ENCODE measurements at places on chromosomes 2 and 18.

DNA sequence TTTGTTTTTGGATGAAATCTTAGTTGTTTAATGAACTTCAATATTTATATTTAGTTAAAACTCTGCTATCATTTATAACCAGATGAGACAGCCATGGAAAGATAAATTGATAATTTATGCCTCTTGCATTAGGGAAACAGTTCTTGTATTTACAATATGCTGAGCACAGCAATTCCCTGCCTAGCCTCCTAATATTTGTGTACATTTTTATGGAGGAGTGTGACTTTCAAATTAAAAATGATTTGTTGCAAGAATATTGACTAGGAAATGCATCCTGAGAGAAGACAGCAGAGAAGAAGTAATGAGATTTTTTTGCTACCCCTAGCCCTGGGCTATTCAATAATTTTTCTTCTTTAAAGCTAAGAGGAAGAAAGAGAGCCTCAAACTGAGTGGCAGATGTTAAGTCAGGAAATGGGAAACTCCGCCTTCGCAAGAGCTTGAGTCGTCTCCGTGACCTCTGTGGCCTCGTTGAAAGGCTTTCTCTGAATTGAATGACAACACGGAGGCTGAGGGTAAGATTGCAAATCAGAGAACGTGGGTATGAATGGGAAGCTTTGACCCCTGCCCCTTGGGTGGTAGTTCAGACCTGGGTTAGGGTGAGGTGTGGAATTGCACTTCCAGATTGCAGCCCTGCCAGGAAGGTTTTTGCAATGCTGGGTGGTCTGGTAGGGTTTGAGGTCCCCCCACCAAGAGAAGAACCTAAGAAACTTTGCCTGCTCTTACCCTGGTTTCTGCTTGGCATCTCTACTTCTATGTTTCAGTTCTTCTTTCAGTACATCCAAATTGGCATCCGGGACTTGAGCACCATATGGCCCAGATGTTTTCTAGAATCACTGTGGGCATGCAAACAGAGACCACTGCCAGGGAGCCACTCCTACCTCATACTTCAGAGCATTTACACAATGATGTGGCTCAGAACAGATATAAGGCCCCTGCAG, 210.3 kb upstream of the RBMS1 start:
- no peak for DNase-seq

DNA sequence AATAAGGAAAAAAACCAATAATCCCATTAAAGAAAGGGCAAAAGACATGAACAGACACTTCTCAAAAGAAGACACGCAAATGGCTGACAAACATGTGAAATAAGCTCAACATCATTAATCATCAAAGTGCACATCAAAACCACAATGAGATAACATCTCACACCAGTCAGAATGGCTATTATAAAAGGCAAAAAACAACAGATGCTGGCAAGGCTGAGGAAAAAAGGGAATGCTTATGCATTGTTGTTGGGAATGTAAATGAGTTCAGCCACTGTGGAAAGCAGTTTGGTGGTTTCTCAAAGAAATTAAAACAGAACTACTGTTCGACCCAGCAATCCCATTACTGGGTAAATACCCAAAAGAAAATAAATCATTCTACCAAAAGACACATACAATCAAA, 285.6 kb downstream of the NR4A2 start:
- no peak for DNase-seq

DNA sequence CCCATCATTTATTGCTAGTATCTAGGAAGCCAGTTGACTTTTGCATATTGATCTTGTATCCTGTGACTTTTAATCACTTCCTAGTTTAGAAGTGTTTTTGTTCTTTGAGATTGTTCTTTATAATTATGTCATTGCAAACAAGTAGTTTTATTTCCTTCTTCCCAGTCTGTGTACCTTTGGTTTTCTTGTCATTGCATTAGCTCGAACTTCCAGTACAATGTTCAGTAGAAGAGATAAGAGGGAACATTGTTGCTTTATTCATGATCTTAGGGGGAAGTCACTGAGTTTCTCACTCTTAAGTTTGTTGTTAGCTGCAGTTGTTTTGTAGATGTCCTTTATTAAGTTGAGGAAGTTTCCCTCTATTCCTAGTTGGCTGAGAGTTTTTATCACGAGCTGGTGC, 61.0 kb downstream of the TRAPPC12 start:
- no peak for DNase-seq

GRCh38 chr18:64474773-64475172, 325.9 kb upstream of the LINC00305 start:
- DNase-seq: no peak

GRCh38 chr2:207674266-207674774, 37.1 kb upstream of the CCNYL1 start:
- no peak for DNase-seq

DNA sequence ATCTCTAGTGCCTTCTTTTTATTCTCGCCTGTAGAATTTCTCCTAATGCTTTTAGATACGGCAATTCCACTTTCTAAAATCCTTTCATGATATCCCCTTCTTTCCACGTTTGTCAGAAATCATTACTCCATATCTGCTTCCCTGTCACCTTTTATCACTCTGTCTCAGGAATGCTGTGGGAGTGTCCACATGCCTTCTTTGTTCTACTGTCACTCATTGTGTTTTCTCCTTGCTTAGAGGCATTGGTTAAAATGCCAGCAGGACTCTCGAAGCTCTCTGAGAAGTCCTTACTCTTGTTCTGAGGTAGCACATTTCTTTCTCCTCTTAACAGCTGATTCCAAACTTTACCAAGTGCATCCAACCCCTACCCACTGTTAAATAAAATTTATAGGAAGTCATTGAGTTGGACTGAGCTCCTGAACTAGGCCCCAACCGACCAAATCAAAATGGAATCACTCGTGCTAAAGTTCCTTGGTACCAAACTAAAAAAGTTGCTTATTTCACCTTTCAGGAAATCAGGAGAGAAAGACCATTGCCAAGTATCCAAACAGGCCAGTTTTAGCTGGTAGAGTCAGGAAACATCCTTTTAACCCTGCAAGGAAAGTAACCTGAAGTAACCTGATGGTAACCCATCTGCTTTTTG, 10.6 kb upstream of the GALNT5 start:
- no peak for DNase-seq

DNA sequence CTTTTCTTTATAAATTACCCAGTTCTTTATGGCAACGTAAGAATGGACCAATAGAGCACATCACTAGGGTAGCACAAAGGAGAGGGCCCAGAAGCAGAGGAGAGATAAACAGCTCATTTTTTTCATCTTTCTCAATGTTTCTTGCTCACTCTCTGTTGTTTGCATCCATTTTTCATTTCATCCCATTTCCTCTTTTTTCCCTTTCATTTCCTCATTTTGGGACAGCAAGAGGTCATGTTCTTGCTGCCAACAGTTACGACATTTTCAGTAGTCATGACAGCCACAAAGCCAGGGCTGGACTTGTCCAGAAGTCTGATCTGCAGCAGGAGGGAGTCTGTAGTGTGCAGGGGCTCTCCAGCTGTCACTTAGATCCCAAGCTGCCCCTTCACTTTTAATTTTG, 52.7 kb upstream of the CYP1B1 start:
- no peak for DNase-seq

GRCh38 chr2:220880623-220881596, 691.2 kb downstream of the EPHA4 start:
- DNase-seq: no peak

- DNase-seq: no peak
Measured at GRCh38 chr18:60893355-60894097, 439.7 kb upstream of the CDH20 start.

DNA sequence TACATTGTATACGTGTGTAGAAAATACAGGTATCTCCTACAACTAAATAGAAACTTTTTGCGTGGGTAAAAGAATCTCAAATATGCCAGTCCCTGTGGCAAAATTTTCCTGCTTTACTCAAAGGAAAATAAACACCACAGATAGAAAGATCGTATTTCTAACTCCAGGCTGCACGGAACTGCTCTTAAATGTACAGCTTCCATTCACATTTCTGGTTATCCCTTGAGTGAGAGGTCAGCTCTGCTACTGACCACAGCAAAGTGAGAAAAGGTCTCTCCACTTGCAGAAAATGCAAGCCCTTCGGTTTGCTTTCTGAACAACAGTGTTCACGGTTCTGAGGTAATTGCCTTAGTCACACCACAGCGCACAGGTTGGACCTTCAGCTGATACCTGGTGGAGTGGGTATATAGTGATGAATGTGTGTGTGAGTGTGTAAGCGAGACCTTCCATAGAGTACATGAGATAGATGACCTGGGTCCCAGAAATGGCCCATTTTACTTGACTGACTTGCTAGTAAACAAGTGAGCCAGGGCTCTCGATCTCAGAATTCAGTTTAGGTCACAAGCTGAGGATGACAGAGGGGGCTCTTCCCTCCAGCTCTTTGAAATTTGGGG, 52.1 kb downstream of the ALPK2 start:
- DNase-seq: no peak

DNA sequence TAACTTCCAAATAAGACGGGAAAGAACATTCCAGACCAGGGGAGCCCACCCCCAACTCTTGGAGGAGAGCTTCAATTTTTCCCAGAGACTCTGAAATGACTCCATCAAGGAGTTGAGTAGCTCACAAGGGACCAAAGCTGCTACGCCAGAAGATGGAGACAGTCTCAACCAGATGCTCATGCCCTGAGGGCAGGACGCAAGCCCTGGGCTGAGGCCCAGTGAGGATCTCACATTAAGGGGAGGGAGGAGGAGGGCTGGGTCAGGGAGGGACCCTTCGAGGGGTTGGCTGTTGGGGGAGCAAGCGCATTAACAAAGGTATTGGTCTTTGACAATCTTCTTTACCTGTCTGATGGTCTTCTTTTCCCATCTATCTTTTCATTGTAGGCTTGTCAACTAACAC, 141.3 kb upstream of the SLC1A4 start:
- no peak for DNase-seq

GRCh38 chr2:135974036-135974435, 11.4 kb downstream of the DARS1 start:
- DNase-seq: no peak

- DNase-seq: no peak
Measured at GRCh38 chr2:197128897-197129296, 181.7 kb downstream of the ANKRD44 start.

GRCh38 chr2:17644997-17645720, 104.7 kb downstream of the VSNL1 start:
- no peak for DNase-seq

DNA sequence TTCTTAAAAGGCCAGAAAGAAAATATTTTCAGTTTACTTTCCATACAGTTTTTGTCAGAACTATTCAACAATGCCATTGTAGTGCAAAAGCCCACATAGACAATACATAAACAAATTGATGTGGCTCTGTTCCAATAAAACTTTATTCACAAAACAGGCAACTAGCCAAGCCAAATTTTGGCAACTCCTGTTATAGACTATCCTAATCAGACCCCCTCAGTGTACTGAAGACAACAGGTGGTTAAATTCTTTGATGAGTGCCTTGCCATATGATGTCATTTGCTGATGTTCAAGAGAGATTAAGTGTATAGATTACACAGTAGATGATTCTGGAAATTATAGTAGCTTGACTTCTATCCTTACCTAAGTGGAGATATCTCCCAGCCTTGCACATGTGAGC, 83.4 kb downstream of the FANCL start:
- no peak for DNase-seq

- DNase-seq: no peak
Measured at GRCh38 chr2:144431392-144431783, 88.5 kb downstream of the ZEB2 start.

DNA sequence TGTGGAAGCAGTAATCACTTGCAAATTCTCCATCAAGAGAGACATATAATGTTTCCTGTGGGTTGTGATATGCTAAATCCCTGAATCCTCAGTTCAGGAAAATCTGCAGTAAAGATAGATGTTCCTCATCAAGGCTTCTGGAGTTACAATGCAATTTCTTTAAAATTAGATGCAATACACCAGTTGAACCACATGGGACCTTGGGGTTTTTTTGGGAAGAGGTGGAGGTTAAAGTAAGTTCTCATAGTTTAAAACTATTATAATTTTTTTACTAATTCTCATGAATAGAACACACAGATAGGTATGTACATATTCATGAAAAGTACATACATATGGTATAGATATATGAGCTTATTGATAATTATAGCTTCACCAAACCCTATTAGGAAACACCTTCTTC, 496.2 kb downstream of the SATB2 start:
- DNase-seq: no peak

DNA sequence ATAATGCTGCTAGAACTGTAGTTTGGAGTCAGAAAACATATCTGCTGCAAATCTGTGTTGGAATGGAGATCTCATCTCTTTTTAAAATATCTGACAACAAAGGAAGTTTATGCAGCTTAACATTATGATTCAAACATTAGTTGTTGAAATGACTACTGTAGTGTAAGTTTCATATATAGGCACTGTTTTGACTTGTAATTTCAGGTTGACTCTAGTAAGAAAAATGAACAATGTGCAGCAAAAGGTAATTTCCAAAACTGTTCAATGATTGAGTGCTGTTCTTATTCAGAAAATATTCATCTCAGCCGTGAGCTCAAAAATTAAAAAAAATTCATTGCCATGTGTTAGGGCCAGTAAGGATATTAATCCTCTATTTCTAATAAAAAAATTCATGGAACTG, 48.5 kb downstream of the CCDC138 start:
- no peak for DNase-seq

GRCh38 chr2:221397187-221397586, 174.9 kb downstream of the EPHA4 start:
- no peak for DNase-seq

GRCh38 chr18:48396561-48396960, 12.6 kb downstream of the ZBTB7C start:
- no peak for DNase-seq

DNA sequence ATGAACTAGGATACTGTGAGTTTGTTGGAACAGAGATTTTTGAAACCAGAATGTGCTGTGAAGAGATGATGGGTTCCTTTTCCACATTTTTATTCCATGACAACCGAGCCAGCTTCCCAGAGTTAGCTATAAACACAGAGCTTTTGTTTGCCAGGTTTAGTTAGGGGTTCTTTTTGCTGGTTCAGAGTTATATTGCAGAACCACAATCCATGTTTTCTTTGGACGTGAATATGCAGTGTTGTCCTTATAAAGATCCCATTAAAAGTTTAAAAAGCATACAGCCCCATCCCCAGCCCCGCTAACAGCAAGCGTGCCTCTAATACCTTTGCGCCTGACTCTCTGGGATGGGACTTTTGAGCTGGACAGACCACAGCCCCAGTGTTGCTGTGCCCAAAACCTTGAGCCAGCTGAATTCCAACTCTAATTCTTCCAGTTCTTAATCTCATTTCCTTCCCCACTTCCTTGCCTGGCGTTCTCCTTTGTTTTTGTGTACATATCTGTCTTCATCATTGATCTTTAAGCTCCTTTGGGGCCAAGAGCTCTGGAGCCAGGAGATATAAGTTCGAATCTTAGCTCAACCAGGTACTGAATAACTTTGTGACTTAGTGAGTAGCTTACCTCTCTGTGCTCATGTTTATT, 72.3 kb downstream of the SPATS2L start:
- DNase-seq: no peak

- DNase-seq: no peak
Measured at GRCh38 chr18:54878659-54879358, 50.5 kb downstream of the RAB27B start.

- DNase-seq: no peak
Measured at GRCh38 chr2:132901661-132902060, 231.7 kb upstream of the LYPD1 start.
